Left ventricle myocardium inferior (tissue), 1 donor: ENCODE measurements at places on chromosomes 12 and 14. TPM values are rescaled to one million over a fixed set of nuclear protein-coding genes. Genes with fewer than 3 reads are reported as not detected.

The AQP2 gene
- not detected for total RNA-seq

DNA sequence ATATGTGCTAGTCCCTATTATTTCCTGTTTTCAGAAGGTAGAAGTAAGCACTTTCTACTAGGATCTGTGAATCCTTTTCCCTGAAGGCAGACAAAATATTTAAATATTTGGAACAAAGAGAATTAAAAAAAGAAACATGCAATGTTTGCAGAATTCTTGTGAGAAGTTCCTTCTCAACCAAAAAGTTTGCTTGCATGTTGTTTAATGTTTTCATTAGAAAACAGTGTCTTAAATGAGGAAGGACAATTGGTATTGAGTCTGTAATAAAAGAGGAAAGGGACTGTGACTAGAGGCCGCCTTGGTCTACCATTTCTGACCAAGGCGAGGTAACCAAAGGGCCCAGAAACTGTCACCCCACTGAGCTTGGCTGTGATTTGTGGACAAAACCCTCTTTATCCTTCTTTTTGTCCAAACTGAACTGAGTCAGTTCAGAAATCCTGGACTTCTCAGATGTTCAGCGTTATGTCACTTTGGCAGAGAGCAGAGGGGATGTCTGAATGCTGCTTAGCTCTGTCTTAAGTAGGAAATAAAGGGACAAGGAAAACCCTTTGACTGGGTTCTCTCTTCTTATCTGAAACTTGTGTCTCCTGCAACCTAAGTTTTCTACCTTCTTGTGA is 129.8 kb upstream of the CPM start:
- DNase-seq: no peak
- H3K36me3 ChIP-seq: no peaks in the 10 kb centered on the region
- peaks cover 18% of the 10 kb centered on the region for H3K4me1 ChIP-seq
- H3K4me3 ChIP-seq: no peak overlapping the region
- H3K27ac ChIP-seq: peak overlapping the region; percentile 32

GRCh38 chr14:71698673-71699072 is 233.6 kb upstream of the RGS6 start:
- H3K27ac ChIP-seq: no peak overlapping the region
- no peak overlapping the region for H3K4me3 ChIP-seq
- peaks cover 4% of the 10 kb centered on the region for H3K4me1 ChIP-seq
- DNase-seq: no peak

GRCh38 chr12:104247698-104248097 is 32.1 kb downstream of the TXNRD1 start:
- H3K36me3 ChIP-seq: no peaks in the 10 kb centered on the region
- DNase-seq: no peak
- no peaks in the 10 kb centered on the region for H3K27me3 ChIP-seq
- peaks cover 11% of the 10 kb centered on the region for H3K4me1 ChIP-seq
- H3K4me3 ChIP-seq: no peak overlapping the region

- no peak overlapping the region for H3K27ac ChIP-seq
- H3K36me3 ChIP-seq: no peaks in the 10 kb centered on the region
- no peak overlapping the region for H3K4me3 ChIP-seq
- no peaks in the 10 kb centered on the region for H3K27me3 ChIP-seq
Measured at GRCh38 chr14:31949709-31950108, 127.4 kb upstream of the ARHGAP5 start.

DNA sequence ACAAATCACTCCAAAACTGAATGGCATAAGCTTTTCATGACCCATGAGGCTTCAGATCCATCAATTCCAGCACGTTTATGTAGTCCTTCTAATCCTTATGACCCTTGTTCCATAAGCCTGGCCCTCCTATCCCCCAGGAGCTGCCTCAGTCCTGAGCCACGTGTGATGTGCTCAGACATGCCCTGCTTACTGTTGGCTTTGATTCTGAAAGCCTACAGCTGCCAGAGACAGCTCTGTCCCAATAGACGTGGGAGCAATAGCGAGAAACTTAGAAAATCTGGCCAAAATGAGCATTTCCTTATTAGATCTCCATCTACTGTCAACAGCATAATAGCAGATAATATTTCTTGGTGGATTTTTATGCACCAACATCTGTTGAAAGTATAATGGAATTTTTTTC is 33.2 kb downstream of the DUSP6 start:
- peaks cover 20% of the 10 kb centered on the region for H3K4me1 ChIP-seq
- H3K4me3 ChIP-seq: no peak overlapping the region
- no peak overlapping the region for H3K27ac ChIP-seq
- DNase-seq: no peak
- H3K36me3 ChIP-seq: no peaks in the 10 kb centered on the region
- no peaks in the 10 kb centered on the region for H3K27me3 ChIP-seq

GRCh38 chr12:68067762-68068376 is 78.6 kb downstream of the IFNG-AS1 start:
- no peaks in the 10 kb centered on the region for H3K4me1 ChIP-seq
- H3K27ac ChIP-seq: no peak overlapping the region
- DNase-seq: no peak
- H3K27me3 ChIP-seq: no peaks in the 10 kb centered on the region
- H3K36me3 ChIP-seq: no peaks in the 10 kb centered on the region
